ENCODE measurements at places on chromosomes 1 and 21.
A peak's percentile ranks its signal among the peaks of the same experiment; 100 is the strongest.

DNA sequence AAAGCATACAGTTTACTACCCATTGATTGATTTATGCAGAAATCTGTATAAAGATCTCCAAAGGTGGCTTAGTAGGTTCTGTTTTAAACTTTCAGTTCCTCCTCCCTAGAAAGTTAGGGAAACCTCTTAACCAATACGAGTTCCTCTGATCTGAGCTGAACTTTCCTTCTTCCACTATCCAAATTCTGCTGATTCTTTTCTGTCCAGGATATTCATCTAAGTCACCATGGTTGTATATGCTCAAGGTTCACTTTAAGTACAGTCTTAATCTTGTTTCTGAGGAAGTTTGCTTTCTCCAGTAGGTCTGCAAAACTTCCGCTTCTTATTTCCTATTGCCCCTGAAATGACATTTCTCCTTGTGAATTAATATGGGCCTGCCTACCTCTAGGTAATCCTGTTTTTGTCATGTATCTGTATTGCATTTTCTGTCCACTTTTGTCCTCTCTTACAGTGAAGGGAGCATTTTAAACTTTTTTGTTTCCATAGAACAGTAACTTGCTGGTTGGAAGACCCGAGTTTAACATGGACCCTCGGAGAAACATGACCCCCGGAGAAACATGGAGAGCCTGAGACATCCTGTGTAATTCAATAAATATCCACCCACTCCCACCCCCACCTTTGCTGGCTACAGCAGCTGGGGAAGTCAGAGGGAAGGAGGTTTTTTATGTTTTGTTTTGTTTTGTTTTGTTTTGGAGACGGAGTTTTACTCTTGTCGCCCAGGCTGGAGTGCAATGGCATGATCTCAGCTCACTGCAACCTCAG, 16.7 kb upstream of the TUT4 start:
- DNase-seq, result no peak

- DNase-seq, result peak; percentile 63
These were observed 18.3 kb downstream of the PPT1 start for GRCh38 chr1:40078512-40079333.

GRCh38 chr1:43565600-43566360, 35.1 kb downstream of the PTPRF start:
- peak; percentile 88 for DNase-seq

DNA sequence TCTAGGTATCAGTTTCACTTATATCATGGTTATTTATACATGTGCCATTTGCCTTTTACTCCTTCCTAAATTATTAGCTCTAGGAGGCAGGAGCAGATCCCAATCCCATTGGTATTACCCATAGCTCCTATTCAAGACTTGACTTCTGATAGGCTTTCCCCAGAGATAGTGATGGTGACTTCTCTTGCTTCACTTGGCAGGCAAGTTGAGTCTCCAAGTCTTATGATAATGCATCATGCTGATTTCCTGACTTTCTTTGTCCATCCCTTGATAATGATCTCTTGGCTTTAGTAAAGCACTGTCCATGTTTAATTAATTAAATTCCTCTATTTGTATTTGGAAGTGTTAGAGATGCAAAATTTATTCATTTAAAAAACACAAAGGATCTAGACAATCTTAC, 253.5 kb upstream of the ADAMTS5 start:
- no peak for DNase-seq

DNA sequence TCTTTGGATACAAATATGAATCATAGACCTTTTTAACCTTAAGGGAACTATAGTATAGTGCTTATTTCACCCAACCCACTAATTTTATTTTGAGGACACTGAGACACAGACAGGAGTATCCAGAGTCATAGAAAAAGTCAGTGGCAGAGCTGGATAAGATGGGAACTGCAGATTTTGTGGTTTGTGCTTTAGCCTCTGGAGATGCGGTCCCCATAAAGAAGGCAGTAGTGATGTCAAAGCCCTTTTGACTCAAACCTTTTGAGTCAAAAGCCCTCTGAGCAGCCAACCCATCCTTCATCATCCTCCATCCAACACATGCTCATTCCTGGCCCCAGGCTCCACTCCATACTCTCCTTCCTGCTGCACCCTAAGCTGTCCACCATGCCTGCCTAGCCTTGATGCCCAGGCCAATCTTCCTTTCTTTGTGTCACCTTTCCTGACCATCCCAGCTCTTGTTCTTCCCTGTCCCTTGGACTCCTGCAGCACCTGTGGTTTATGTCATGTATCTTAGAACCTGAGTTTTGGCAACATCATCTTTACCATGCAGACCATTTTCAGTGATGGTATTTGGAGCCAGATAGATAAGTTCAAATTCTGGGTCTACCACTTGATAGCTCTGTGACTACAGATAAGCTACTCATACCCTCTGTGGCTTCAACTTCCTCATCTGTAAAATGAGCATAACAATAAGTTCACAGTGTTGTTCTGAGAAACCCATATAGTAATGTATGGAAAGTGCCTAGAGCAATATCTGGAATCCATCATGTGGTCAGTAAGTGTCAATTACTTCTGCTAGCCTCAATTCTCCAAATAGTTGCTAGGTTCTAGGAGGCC, 20.1 kb downstream of the SLAMF1 start:
- no peak for DNase-seq

- no peak for DNase-seq
These were observed 24.8 kb downstream of the RNF19B start for GRCh38 chr1:32939655-32940371.

- DNase-seq, result no peak
These were observed 1271.8 kb downstream of the BRINP3 start for GRCh38 chr1:189205863-189206262.

GRCh38 chr1:34478515-34479076, 276.3 kb upstream of the GJB5 start:
- DNase-seq, result no peak

GRCh38 chr1:91831132-91831930, 54.6 kb downstream of the TGFBR3 start:
- DNase-seq, result no peak

- peak; percentile 62 for DNase-seq
These were observed 183.5 kb downstream of the RUNX1 start for GRCh38 chr21:34865400-34866241.

DNA sequence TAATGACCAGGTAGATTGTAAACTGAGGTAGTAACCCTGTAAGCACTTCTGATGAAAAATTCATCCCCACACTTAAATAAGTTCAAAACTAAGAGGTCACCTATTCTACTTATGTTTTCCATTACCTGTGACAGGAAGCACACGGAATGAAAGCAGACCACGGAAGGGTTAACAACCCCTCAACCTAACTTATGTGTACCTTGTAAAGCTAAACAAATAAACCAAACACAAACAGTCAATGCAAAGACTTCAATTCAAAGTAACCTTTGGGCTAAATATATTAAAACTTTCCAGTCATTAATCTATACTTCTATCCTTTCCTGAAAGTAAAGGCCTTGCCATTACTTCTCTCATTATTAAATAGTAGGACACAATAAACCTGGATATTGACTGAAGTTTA, 7.0 kb downstream of the PPP1R15B start:
- DNase-seq, result no peak

DNA sequence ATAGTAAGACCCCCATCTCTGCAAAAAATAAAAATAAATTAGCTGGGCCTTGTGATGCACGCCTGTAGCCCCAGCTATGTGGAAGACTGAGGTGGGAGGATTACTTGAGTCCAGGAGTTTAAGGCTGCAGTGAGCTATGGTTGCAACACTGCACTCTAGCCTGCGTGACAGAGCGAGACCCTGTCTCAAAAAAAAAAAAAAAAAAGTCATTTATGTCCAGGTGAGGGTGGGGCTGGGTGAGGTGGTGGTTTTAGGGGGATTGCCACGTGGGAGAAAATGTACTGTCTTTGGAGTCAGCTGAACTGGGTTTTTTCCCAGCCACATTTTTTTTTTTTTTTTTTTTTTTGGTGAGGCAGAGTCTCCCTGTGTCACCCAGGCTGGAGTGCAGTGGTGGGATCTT, 6.7 kb downstream of the PIK3CD start:
- peak; percentile 37 for DNase-seq

DNA sequence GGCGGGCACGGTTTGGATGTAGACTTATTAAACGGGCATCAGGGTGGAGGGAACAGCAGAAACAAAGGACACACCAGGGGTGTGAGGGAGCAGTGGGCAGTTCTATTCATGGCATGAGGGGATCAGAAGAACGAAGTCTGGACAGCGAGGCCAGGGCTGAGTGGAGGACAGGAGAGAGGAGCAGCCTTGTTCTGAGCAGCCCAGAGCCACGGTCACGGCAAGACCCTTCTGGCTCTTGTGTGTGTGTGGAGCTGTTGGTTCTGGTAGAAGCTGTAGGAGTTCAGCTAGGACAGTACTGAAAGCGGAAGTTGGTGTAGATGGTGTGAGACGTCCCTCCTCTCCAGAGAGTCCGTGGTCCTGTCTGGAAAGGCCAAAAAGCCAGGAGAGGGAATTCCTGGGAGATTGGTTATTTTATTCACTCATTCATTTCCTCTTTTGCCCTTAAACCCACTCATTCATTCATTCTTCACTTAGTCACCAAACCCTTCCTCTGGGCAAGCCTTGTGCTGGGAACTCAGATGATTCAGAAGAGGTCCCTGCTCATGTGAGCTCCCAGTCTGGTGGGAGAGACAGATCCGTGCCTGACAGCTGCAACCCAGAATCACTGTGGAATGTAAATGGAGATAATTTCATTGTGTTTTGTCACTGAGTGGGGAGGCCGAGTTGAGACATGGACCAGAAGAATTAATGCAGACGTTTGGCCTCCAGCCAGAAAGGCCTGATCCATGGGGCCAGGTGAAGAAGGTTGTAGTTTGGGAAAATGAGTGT, 4.1 kb upstream of the ACOT11 start:
- DNase-seq, result no peak

DNA sequence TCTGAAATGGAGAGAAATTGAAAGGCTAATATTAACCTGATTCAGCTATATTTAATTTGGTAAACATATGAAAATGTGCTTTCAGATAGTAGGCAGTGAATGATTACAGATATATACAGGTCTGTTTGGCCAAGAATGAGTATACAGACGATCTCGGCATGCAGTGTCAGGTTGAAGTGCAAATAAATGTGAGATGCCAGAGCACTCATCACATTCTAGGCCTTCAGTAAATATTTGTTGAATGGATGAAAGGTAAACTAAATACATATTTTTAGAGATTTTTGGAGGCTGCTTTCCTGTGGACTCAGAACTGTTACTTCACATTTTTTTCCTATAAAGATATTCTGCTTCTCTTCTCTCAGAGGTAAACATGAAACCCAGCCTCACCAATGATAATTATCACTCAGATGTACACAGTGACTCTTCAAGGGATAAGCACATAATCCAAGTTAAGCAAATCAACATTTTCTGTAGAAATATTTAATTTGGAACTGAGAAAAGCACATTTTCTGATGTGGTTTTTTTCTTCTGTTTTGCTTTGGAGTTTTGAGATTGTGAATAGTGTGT, 702.9 kb downstream of the BRINP3 start:
- no peak for DNase-seq

DNA sequence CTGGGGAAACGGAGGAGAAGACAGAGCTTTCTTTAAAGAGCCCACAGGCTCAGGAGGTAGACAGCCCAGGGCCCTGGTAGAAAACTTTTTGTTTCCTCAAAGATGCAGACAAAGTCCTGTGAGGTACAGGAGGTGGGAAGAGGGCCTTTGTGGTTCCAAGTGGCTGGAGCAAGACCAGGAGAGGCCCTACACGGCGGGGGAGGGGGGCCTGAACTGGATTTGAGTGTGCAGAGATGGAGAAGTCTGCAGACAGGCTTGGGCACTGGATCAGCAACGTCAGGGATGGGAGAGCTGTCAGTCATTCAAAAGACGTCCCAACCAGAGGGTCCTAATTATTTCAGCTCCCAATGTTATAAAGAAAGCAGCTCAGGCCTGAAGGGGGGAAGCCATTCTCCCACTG, 126.2 kb downstream of the EPHB2 start:
- no peak for DNase-seq

- no peak for DNase-seq
These were observed 123.9 kb upstream of the TMPRSS2 start for GRCh38 chr21:41631564-41632461.

GRCh38 chr1:183783767-183784637, 20.9 kb upstream of the RGL1 start:
- DNase-seq, result no peak
